ENCODE measurements at places on chromosomes 5 and 9. TPM values are rescaled to one million over a fixed set of nuclear protein-coding genes. Genes with fewer than 3 reads are reported as not detected.

DNA sequence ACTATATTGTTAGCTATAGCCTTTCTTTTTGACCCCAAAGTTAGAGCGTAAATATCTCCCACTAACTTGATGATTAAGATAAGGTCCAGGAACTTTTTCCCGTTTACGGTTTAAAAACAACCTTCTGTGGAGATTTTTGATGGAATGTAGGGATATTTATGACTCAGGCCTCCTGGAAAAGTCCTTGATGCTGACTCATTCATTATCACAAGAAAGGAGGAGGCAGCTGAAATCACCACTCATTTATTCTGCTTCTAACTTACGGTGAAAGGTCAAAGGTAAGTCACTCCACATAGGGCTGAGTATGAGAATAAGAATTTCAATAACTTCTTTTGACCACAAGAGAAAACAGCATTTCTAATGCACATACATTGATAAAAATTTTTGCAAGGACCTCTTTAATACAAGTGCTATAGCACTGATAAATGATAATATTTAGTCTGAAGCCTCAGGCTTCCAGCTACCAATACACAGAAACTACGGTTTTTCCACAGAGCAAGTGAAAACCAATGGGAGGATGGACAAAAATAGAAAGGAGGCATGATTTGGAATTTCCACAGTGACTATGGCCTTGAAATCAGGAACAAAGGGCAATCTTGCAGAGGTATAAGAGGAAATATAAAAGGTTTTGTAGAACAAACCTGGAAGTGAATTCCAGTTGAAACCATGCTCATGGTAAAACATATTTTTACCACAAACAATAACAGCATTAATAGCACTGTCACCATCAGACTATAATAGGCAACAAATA, 146.5 kb downstream of the PPP2R2B start:
- DNase-seq: no peak

DNA sequence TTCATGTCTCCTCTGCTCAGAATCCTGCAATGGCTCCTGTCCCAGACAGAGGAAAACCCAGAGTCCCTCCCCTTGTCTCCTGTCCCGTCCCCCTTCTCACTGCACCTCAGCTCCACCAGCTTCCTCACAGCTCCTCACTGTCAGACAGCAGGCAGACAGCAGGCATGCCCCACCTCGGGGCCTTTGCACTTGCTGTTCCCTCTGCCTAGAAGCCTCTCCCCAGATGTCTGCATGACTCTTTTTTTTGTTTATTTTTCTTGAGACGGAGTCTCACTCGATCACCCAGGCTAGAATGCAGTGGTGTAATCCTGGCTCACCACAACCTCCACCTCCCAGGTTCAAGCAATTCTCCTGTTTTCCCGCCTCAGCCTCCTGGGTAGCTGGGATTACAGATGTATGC, 8.8 kb upstream of the SLC6A7 start:
- no peak for DNase-seq

- DNase-seq: no peak
These were observed 32.9 kb downstream of the FGD3 start for GRCh38 chr9:92980085-92980745.

DNA sequence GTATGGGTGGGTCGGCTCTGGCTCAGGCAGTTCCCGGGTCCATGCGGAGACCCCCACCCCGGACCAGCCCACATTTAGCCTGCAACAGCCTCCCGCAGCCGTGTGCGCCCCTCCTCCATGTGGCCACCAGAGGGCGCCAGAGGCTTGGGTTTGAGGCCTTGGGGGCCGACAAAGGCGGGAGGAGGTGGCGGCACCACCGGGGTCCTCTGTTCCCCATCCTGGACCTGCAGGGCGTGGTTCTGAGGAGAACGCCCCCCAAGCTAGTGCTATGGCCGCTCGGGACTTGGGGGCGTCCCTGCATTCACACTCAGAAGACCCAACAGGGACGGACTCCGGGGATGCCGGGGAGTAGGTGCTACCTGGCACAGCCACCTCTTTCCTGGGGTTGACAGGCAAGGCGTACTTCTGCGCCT, 16.5 kb downstream of the ASS1 start:
- DNase-seq: no peak

DNA sequence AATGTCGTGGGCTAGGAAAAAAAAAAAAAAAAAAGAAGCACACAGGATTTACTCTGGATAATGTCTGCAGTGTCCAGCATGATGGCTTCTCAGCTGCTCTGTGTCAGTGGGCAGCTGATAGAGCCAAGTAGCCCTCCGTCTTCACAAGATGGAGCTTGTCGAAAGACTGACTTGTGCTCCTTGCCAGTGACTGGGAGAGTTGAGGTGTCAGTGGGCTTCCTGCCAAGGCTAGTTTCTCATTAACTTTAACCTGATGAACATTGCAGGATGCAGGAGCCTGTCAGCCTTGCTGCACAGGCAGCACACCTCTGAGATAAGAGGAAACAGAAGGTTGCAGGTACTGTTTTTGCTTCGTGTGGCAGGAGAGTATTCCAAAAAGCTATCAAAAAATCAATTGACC, 171.4 kb upstream of the SGCD start:
- peak; percentile 50 for DNase-seq

DNA sequence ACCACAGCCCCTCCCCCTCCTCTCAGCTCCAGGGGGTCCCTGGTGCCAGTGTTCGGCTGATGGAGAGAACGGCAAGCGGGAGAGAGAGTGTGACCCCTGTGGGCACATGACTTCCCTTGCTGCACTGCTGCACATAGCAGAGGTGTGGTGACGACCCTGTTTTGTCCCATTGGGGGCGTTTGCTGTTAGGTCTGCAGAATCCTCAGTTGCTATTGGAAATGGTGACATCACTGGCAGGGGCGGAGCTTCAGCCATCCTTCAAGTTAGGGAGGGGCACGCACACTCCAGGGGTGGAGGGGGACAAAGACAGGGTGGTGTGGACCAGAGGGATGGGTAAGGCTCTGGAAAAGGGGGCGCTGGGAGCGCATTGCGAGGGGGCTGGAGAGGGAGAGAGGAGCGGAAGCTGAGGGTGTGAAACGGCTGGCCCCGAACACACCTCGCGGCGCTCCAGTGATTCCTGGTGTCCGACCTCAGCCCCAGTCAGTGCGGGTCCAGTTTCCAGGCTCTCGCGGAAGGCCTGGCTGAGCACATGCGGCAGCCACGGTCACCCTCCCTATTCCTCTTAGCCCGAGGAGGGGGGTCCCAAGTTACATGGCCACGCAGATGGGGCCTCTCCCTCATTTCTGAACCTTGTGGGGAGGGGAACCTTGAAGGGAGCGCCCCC, 764 bp upstream of the GRIN1 start:
- no peak for DNase-seq

GRCh38 chr9:113763429-113763828, 112.7 kb upstream of the ZNF618 start:
- DNase-seq: no peak

DNA sequence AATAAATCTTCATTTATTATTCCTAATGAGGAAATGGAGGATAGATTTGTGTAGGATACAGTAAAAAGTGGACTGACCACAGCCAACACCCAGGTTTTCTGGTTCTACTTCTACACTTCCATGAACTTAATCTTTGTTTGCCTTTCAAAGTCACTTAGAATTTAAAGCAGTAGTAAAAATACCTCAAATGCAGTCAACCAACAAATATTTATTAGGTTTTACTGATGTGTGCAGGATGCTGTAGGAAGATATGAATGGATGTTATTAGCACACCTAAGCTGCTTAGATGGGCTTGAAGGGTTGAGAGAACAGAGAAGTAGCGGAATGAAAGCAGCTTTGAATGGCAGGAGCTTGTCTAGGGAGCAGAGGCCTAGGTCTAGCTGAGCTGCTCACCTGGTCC, 201.1 kb downstream of the PALM2AKAP2 start:
- DNase-seq: no peak

DNA sequence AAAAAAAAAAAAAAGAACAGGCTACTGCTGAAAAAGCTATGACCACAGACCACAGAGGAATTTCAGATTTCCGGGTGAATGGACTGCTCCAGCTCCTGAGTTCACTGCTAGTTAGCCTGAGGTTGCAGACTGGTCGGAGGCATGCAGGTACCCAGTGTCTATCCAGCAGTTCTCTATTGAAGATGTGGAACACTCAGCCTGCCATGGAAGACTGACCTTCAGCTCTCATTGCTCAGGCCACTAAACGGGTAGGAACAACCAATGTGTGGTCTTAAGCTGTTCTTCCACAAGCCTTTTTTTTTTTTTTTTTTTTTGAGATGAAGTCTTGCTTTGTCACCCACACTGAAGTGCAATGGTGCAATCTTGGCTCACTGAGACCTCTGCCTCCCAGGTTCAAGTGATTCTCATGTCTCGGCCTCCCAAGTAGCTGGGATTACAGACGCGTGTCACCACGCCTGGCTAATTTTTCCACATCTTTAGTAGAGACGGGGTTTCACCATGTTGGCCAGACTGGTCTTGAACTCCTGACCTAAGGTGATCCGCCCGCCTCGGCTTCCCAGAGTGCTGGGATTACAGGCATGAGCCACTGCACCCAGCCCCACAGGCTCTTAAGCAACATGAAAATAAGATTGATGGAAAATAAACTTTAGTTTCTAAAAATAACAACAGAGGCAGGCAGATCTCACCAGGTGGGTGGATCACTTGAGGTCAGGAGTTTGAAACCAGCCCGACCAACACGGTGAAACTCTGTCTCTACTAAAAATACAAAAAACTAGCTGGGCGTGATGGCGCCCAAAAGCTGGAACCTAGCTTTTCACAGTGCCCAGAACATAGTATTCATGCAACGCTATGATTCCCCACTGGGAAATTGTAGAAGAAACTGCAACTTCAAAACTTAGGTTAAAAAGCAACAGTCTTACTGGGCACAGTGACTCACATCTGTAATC, 20.0 kb upstream of the NPM1 start:
- no peak for DNase-seq

- no peak for DNase-seq
These were observed 1393.3 kb upstream of the WWC1 start for GRCh38 chr5:166898166-166898565.

GRCh38 chr5:176959051-176959450, 47.5 kb downstream of the UIMC1 start:
- DNase-seq: no peak

ZNF879 gene
- polyA plus RNA-seq: 10.5 TPM

CLIC3 gene
- polyA plus RNA-seq: 0.34 TPM

SPINK1 gene
- polyA plus RNA-seq: 104 TPM

CRHBP gene
- 6.4 TPM for polyA plus RNA-seq

NUP188 gene
- polyA plus RNA-seq: 32.0 TPM

PCDHA8 gene
- 0.11 TPM for polyA plus RNA-seq

HAVCR1 gene
- 2.9 TPM for polyA plus RNA-seq

SHLD3 gene
- 4.9 TPM for polyA plus RNA-seq
